ENCODE measurements at places on chromosomes 1 and 21.

GRCh38 chr1:9279172-9279840 is 13.4 kb upstream of the SPSB1 start:
- DNase-seq: no peak

DNA sequence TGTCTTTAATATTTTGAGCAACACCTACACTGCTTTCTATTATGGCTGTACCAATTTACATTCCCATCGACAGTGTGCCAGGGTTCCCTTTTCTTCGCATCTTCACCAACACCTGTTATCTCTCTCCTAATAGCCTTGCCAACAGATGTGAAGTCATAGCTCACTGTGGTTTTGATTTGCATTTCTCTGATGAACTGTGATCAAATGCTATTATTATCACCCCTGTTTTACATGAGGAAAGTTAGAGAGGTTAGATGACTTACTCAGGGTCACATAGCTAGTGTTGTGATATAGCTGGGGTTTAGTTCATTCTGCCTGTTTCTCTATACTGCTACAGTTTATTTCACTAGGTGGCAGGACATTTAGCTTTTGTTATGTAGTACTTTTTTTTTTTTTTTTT is 204.1 kb downstream of the FMN2 start:
- no peak for DNase-seq

- DNase-seq: no peak
Observed at GRCh38 chr1:51870603-51871350, 7.8 kb downstream of the NRDC start.

- no peak for DNase-seq
Observed at GRCh38 chr1:30419831-30420230, 303.6 kb downstream of the MATN1 start.

DNA sequence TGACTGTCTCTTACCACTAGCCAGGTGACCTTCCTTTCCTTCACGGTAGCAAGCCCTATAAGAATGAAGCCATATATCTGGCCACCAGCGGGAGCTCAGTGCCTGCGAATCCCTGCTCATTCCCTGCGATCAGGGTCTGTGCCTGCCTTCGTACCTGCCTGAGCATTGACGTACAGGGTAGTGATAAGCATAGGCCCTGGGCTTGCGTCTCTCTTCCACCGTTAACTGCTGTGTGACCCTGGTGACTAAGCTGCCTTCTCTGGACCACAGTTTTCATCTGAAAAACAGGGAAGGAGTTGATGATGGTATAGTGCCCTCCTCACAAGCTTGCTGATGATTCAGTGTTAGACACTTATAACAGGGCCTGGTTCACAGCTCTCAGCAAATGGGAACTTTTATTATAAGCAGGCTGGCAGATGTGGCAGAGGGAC is 4.1 kb downstream of the ZC3H12A start:
- peak; percentile 54 for DNase-seq

Data from choroid plexus epithelial cell (primary cell).